ENCODE measurements at places on chromosomes 3 and 15. TPM values are rescaled to one million over a fixed set of nuclear protein-coding genes. Genes with fewer than 3 reads are reported as not detected.

GRCh38 chr3:157423337-157423736 is 13.3 kb upstream of the PTX3 start:
- DNase-seq = no peak

DNA sequence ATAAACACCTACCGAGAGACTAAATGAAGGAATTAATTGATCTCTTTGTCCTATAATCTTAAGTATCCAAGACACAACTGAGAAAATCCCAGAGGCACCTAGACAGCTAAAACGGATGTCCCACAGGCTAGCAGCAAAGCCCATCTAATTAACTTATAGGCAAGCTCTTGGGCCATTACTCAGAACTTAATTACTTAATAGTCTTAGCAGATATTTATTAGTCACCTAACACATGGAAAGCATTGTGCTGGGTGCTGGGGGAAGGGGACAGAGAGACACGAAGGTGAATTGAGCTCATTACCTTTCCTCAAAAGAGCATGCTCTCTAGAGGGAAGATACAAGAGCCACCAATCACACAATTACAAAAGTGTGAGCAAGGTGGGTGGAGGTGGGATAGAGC is 189.8 kb upstream of the PROK2 start:
- no peak for DNase-seq

- no peak for DNase-seq
Observed at GRCh38 chr3:13670292-13670691, 121.4 kb downstream of the FBLN2 start.

- peak; percentile 15 for DNase-seq
Observed at GRCh38 chr3:98602078-98602678, 8.8 kb upstream of the CPOX start.

GRCh38 chr3:131361464-131362421 is 19.8 kb upstream of the NUDT16 start:
- no peak for DNase-seq

GRCh38 chr3:71520161-71521020 is 63.1 kb downstream of the FOXP1 start:
- DNase-seq = no peak

Gene GOLGA8G
- not detected for total RNA-seq
